ENCODE measurements at places on chromosomes 7 and 10.
A peak's percentile ranks its signal among the peaks of the same experiment; 100 is the strongest.

DNA sequence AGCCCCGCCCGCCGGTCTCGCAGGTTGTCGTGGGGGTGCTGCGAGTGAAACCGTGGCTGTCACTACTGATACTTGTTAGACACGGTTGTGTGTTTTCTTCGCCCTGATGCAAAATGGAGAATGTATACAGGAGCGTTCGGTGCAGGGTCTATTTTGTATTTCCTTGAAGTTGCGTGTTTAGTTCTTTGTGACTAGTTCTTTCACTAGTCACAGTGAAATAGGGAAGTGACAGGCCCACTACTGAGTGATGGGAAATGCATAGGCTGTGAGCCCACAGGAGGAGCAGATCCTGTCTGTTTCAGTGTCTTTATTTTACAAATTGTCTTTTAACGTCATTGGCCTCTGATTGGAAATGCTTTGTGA lies 675 bp downstream of the ABRAXAS2 start:
- DNase-seq: no peak

DNA sequence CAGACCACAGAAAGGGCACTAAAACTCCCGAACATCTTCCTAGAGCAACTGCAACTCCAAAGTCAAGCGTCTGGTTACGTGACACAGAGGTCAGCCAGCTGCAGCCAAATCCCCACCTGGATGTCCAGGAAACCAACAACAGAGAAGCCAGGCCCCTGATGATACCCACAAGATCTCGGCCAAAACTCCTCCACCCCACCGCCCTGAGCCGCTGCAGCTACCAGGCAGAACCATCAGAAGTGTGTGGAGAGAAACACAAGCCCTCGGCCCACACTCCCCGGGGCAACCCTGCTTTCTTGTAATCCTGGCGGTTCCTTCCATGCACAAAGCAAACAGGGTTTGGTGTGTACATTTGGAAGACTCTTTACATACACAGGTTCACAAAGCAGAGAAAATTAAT lies 8.7 kb downstream of the CHST15 start:
- DNase-seq: no peak

GRCh38 chr7:66741710-66742049 lies 1.1 kb downstream of the RABGEF1 start:
- no peak for DNase-seq

DNA sequence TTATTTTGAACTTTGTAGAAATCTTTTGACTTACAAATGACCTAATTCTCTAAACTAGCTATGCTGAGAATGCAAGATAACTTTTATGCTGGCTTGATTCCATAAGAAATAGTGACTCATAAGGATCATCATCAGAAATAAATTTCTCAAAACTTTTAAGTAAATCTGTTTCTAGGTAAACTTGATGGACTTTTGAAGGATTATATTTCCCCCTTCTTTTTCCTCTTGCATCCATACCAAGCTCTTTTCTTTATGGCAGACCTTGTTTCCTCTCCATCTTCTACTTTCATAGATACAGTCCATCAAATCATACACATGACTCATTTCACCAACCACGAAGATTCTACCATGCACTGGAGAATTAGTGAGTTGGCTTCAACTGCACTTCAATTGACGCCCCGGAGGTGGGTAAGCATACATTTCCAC lies 336.3 kb downstream of the KCNMA1 start:
- no peak for DNase-seq

- DNase-seq: no peak
Observed at GRCh38 chr7:149307775-149308501, 45.9 kb downstream of the ZNF783 start.

GRCh38 chr10:96366508-96366907 lies 7.7 kb upstream of the OPALIN start:
- peak; percentile 24 for DNase-seq

DNA sequence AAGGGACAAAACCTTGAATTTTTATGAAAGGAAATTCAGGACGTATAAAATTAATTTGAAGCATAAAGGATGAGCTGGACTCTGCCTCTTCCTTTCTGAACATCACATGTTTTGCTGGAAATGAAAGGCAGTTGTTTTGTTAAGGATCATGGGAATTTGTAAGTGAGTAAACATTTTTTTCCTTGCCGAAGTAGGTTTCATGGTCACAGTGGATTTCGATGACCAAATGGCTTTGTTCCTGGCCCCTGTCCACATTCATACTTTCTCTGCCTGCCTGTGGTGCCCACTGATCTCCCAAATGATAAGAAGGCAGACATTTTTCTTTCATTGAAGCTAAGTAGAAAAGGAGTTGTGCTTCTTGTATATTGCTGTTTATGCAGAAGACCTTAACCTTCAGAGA lies 104.2 kb downstream of the ARID5B start:
- no peak for DNase-seq

DNA sequence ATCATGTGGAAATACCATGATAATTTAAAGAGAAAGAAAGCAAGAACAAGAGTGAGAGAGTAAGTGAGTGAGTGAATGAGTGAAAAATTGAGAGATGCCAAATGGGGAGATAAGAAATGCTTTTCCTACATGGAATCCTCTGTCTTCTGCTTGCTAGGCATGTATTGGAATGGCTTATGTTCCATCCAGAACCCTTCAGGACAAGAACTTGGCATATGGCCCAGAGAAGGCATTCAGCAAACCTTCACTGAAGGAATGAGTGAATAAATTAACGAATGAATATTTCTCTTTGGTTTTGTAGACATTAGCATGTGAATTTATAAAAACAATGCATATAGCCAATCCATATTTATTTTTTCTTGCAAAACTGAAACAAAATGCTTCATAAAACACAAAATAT lies 162.2 kb downstream of the LRRTM3 start:
- DNase-seq: no peak

- peak; percentile 98 for DNase-seq
Observed at GRCh38 chr10:45672181-45673073, at the start of gene ZFAND4. ZFAND4 (minus strand) TSS chr10:45672772; CDS start chr10:45663725, 9,047 bp downstream.

GRCh38 chr7:43569424-43569823 lies 13.5 kb upstream of the STK17A start:
- DNase-seq: no peak

DNA sequence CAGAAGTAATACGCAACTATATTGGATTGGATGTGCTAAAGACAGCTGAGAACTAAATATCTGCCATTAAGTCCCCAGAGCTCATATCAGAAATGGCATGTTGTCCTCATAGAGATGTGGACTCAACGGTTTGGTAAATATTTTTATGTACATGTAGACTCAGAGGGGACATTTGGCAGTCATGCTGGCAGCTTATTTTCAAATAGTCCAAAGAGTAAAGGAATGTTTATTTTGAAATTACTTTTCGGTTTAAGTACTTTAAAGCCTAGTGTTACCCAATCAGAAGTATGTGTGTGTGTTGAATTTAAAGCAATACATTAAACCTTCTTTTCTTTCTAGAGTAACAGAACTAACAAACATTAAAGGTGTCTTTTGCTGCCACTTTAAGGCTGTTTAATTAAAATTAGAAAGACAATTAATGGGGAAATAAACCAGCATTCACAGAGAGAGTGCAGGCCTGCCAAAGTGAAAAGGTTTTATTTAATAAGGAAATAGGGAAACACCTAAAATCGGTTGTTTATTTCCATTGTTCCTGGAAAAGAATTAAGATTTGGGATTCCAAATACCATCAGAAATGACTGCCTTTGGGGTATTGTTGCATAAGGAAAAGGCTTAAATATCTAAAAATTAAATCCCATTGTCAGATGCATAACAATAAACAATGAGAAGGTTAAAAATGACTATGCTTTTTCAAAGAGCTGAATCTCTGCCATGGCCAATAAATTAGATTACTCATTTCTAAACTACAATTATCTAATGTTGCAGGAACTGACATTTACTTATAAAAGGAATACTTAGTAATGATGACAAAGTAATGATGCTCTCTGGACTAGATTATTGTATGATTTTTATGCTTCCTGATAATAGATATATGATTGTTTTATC lies 113.4 kb upstream of the AHR start:
- DNase-seq: no peak

DNA sequence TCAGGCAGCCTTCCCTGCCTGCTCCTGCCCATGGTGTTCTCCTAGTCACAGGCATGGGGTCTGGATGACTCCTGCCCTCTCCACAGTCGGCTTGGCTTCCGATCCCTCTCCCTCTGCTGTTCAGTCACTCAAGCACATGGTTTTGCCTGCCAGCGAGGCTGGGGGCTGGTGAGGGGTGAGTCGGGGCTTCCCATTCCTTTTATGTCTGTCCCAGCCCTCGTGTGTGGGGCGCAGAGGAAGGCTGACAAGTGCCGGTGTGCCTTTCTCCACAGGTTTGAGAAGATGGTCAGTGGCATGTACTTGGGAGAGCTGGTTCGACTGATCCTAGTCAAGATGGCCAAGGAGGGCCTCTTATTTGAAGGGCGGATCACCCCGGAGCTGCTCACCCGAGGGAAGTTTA lies 40.1 kb downstream of the TACR2 start:
- no peak for DNase-seq

- no peak for DNase-seq
Observed at GRCh38 chr10:34647875-34648865, 166.9 kb downstream of the PARD3 start.

DNA sequence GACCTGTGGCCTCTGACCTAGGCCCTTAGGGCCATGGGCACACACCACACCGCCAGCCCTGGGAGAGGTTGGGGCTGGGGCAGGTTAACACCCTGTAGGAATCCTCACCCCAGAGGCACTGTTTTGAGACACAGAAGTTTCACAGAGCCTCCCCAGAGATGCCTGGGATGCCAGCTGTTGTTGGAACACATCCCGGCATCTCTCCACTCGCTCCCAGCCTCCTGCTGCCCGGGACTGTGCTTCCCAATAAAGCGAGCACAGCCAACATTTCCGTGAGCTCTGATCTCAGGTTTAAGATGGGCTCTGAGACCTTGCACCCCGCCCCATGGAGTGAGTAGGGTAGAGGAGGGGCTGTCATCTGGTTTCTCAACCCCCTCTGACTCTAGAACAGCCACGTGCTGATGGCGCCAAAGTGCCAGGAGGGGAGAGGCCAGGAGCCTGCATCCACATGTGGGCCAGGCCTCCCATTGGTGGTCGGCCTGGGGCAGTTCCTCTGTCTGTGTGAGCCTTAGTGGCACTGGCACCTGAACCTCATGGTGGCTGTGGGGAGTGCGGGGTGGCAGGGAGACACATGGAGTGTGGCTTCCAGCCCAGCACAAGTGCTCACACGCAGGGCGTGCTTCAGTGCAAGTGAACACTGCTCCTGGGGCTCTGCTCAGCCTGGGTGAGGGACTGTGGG lies 54.7 kb downstream of the RASGEF1A start:
- DNase-seq: no peak
